ENCODE measurements at places on chromosomes 6 and 20.

- no peak for DNase-seq
- H3K27ac ChIP-seq = no peak overlapping the region
- no peaks in the 10 kb centered on the region for H3K36me3 ChIP-seq
- H3K27me3 ChIP-seq = no peaks in the 10 kb centered on the region
These were observed 284.3 kb upstream of the IRAK1BP1 start for GRCh38 chr6:78583079-78583478.

GRCh38 chr6:15658181-15658744, 4.6 kb downstream of the DTNBP1 start:
- no peaks in the 10 kb centered on the region for H3K27me3 ChIP-seq
- no peak overlapping the region for H3K4me3 ChIP-seq
- no peak for DNase-seq

DNA sequence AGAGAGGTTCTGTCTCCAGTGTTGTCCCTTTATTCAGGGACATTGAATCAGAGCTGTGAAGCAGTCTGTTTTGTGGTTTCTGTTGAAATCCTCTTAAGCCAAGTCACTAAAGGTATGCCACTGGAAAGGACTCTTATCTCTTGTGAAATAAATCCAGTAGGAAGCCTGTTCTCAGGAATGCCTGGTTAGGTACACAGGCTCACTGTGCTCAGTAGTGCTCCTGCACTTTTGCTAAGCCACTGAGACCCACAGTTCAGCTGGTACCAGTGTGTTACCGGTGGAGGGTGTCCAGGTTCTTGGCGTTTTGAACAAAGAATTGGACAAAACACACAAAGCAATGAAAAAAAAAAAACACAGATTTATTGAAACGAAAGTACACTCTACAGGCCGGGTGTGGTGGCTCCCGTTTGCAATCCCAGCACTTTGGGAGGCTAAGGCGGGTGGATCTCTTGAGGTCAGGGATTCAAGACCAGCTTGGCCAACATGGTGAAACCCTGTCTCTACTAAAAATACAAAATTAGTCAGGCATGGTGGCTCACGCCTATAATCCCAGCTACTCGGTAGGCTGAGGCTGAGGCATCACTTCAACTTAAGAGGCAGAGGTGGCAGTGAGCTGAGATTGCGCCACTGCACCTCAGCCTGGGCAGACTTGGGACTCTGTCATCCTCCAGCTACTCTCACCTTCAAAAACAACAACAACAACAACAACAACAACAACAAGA, 186.1 kb downstream of the JARID2 start:
- H3K27ac ChIP-seq = no peak overlapping the region
- H3K4me3 ChIP-seq = no peak overlapping the region
- DNase-seq = no peak
- H3K4me1 ChIP-seq = no peaks in the 10 kb centered on the region
- no peaks in the 10 kb centered on the region for H3K36me3 ChIP-seq
- H3K27me3 ChIP-seq = no peaks in the 10 kb centered on the region

DNA sequence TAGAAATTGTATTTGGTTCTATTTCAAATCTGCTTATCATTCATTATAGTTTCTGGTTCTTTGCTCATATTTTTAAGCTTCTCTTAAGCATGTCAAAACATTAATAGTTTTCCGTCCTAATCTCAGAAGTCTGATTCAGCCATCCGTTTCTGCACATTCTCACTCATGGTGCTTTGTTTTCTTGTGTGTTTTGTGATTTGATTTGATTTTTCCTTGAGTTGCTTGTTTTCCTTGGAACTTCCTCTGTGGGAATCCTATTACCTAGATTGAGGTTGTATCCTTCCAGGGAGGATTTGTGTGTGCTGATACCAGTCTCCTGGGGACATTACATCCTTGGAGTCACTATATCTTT, 7.9 kb downstream of the SNX9 start:
- no peak overlapping the region for H3K4me3 ChIP-seq
- no peak for DNase-seq
- peaks cover 48% of the 10 kb centered on the region for H3K4me1 ChIP-seq
- H3K27ac ChIP-seq = peak overlapping the region; percentile 2
- no peaks in the 10 kb centered on the region for H3K36me3 ChIP-seq
- H3K27me3 ChIP-seq = no peaks in the 10 kb centered on the region

GRCh38 chr6:15936503-15936902, 192.4 kb upstream of the MYLIP start:
- no peak for DNase-seq
- H3K36me3 ChIP-seq = no peaks in the 10 kb centered on the region
- H3K4me3 ChIP-seq = no peak overlapping the region
- H3K4me1 ChIP-seq = no peaks in the 10 kb centered on the region

- no peak overlapping the region for H3K27ac ChIP-seq
- no peaks in the 10 kb centered on the region for H3K27me3 ChIP-seq
- H3K36me3 ChIP-seq = no peaks in the 10 kb centered on the region
- no peak overlapping the region for H3K4me3 ChIP-seq
These were observed 249.8 kb downstream of the ARHGAP18 start for GRCh38 chr6:129460221-129460620.

DNA sequence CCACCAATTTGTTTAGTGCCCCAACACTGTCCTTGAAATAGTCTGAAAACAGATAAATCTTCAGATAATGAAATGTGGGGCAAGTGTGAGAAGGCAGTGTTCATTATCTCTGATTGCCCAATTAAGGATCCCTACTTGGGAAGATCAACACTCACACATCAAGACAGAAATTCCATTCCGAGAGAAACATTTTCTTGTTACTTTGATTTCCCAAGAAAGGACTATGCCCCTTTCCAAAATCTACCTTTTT, 16.2 kb downstream of the HMGN4 start:
- no peak for DNase-seq
- peak overlapping the region; percentile 77 for H3K4me3 ChIP-seq

DNA sequence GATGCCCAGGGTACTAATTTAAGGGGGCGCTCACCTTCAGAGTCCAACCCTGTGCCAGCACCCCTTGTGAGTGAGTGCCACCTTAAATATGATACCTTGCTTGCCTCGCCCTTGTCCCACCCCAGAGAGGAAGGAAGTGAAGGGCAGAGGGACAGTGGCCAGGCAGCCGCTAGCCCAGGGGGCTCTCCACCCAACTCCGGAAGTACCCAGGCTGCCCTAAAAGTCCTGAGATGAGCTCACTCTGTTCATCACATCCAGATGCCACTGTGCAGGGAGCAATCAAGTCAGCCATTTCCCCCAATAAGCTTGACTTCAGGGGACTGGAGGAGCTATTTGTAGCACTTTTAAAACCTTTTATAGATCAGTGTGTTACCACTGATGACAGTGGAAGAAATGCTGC, 25.0 kb upstream of the STX16 start:
- H3K27ac ChIP-seq = 0 out of 2 replicates have a peak overlapping the region, but pooled peaks have one; percentile 40
- DNase-seq = no peak
- H3K27me3 ChIP-seq = no peaks in the 10 kb centered on the region
- H3K36me3 ChIP-seq = no peaks in the 10 kb centered on the region
- peaks cover 14% of the 10 kb centered on the region for H3K4me1 ChIP-seq

GRCh38 chr6:166952121-166952520, 4.2 kb downstream of the RNASET2 start:
- H3K4me3 ChIP-seq = no peak overlapping the region
- peaks cover 1% of the 10 kb centered on the region for H3K4me1 ChIP-seq
- no peak for DNase-seq

DNA sequence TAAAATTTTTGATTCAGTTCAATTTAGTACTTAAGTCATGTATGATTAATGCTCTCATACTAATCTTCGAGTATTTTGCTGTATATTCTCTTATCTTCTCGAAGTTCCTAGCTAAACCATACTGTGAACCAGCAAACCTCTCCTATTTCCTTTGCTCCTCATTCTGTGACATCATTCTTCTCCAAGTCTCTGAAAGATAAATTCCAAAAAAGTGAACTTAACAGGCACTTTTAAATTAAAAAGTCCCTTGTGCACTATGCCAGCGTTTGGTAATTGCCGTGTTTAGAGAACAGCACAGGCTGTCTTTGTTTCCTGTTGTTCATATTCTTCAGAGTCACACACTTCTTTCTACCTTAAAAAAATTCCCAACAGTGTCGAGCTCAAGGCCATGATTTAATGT, 188.4 kb upstream of the PHACTR1 start:
- H3K27me3 ChIP-seq = no peaks in the 10 kb centered on the region
- no peak overlapping the region for H3K4me3 ChIP-seq
- no peak for DNase-seq
- H3K27ac ChIP-seq = peak overlapping the region; percentile 72

DNA sequence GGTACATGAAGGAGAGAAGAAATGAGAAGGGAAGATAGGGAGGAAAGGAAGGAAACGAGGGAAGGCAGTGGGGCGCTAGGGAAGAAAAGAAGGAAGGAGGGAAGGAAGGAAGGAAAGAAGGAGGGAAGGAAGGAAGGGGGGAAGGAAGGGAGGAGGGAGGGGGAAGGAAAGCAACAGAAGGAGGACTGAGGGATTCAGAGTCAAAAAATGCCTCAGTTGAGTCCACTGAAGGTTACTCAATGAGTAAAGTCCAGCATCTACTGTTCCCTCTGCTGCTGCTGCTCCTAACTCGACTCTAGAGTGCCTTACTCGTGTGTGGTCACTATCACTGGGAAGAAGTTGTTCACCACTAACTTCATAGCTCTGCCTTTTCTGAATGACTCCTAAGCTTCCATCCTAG, 33.8 kb downstream of the PHACTR1 start:
- no peak overlapping the region for H3K27ac ChIP-seq
- no peak overlapping the region for H3K4me3 ChIP-seq
- H3K27me3 ChIP-seq = no peaks in the 10 kb centered on the region
- no peaks in the 10 kb centered on the region for H3K4me1 ChIP-seq

DNA sequence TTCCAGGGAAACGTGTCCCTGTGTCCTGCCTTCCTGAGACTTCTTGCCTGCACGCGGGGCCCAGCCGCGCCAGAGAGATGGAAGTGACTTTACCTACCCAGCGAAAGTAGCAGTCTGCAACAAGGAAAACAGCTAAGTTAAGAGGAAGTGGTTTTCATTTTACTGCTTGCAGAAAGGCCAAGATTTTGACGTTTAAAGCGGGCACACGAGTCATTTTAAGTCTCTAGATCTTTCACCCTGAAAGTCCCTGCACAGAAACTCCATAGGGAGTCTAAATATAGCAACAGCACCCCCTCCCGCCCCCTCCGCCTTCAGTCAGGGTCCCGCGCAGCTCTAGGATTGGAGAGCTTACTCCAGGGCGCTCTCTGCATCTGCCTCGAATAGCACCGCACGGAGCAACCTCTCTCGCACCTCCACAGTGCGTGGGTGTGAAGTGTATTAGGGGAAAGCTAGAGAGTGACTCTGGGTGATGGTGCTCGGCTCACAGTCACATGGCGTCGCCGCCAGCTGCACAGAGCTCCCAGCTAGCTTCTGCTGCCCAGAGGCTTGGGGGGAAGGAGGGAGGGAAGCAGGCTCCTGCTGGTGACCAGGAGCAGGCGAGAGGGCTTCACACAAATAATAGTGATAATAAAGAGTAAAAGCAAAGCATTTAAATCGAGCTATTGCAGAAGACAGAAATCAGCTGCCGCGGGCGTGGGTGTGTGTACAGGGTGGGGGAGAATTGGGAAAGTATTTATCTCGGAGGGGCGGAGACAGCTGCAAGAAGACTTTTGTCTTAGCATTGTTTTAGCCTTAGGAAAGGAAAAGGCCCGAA, 1.8 kb upstream of the KCNQ5 start:
- H3K27ac ChIP-seq = peak overlapping the region; percentile 13
- peak overlapping the region; percentile 92 for H3K4me3 ChIP-seq
- peaks cover 21% of the 10 kb centered on the region for H3K4me1 ChIP-seq
- no peak for DNase-seq
- no peaks in the 10 kb centered on the region for H3K27me3 ChIP-seq

GRCh38 chr20:6164421-6165341, 41.9 kb upstream of the FERMT1 start:
- no peaks in the 10 kb centered on the region for H3K4me1 ChIP-seq
- 0 out of 2 replicates have a peak, but pooled peaks cover 3% of the 10 kb centered on the region for H3K27me3 ChIP-seq
- H3K4me3 ChIP-seq = no peak overlapping the region
- H3K27ac ChIP-seq = no peak overlapping the region
- DNase-seq = no peak
- no peaks in the 10 kb centered on the region for H3K36me3 ChIP-seq

- no peak for DNase-seq
- H3K36me3 ChIP-seq = no peaks in the 10 kb centered on the region
- H3K4me1 ChIP-seq = no peaks in the 10 kb centered on the region
These were observed 129.1 kb downstream of the TNFRSF21 start for GRCh38 chr6:47180633-47181032.

DNA sequence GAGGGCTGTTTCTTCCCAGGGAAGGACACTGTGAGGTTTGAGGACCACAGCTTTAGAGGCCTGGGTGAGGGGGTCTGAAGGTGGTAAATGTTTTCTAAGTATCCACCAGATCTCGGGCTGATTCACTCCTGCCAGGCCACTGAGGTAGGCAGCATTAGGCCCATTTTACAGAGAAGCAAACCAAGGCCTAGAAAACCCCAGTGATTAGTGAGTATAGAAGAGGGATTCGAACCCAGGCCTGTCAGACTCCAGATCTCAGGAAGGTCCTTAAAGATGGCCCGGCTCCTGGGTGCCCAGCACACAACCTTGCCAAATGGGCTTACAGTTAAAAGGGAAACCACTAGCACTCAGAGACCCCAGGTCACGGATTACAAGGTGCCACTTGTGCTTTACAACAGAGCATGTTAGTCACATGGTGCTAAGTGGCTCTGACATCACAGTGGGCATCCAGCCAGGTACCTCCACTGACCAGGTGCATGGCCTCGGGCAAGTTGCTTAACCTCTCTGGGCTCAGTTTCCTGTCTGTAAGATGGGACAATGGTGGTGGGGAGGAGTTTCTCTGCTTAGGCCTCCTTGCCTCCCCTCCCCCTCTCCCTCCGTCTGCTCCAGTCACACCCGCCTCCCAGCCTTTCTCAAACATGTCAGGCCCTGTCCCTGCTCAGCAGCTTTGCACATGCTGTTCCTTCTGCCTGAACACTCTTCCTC, 18.8 kb upstream of the SIRPA start:
- DNase-seq = no peak
- H3K36me3 ChIP-seq = no peaks in the 10 kb centered on the region
- no peaks in the 10 kb centered on the region for H3K27me3 ChIP-seq
- H3K4me1 ChIP-seq = no peaks in the 10 kb centered on the region

- no peak for DNase-seq
- H3K4me3 ChIP-seq = peak overlapping the region; percentile 44
- peaks cover 39% of the 10 kb centered on the region for H3K27me3 ChIP-seq
- no peaks in the 10 kb centered on the region for H3K4me1 ChIP-seq
These were observed 3.0 kb upstream of the PRDM13 start for GRCh38 chr6:99603421-99604165.

GRCh38 chr6:134840086-134840867, 109.6 kb downstream of the ALDH8A1 start:
- DNase-seq = no peak
- no peaks in the 10 kb centered on the region for H3K36me3 ChIP-seq
- H3K27ac ChIP-seq = no peak overlapping the region
- H3K4me1 ChIP-seq = no peaks in the 10 kb centered on the region
